Epithelial cell of proximal tubule (primary cell): ENCODE measurements at places on chromosomes 1 and 21. TPM values are rescaled to one million over a fixed set of nuclear protein-coding genes. Genes with fewer than 3 reads are reported as not detected.

The KNCN gene
- not detected in 2 replicates for total RNA-seq

The CFAP107 gene
- not detected in 2 replicates for total RNA-seq

The SNX7 gene
- 31.8 and 54.0 TPM in 2 replicates for total RNA-seq

The RGS13 gene
- total RNA-seq, result not detected in 2 replicates

The DSTYK gene
- 5.8 and 6.4 TPM in 2 replicates for total RNA-seq

The CELSR2 gene
- 8.2 and 14.2 TPM in 2 replicates for total RNA-seq

The S100A8 gene
- total RNA-seq, result not detected in 2 replicates

The KRTAP11-1 gene
- not detected in 2 replicates for total RNA-seq

The LIN28A gene
- total RNA-seq, result not detected in 2 replicates

DNA sequence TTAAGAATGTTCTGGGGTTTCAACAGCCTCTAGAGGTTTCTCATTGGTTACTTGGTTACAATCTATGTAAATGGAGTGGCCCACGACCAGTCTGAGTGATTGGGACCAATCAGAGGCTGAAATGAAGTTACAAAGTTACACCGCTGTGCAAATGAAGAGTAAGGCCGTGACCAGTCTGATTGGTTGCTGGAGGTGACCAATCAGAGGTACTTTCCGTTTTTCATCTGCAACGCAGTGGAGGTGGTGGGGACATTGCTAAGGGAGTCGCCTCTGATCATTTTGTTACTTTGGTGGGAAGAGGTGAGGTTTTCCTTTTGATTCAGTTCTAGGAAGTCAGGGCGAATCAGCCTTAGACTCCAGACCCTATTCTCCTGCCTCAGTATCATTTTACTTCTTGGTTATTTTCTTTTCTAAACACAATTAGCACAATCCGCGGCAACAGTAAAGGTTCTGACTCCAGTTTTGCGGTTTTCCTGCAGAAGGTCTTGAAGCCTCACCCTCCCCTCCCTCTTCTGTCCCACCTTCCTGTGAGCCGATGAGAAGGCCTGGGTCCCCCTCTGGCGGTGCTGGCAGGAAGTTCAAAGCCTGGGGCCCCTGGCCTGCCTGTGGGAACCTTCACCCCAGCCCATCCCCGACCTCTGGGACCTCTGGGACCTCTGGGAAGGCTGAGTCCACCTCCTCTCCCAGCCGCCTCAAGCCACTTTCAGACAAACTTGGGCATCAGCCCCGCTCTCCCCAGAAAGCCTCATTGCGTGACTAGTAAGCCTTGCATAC lies 38.7 kb upstream of the TTC34 start:
- DNase-seq, result no peak

- no peak for DNase-seq
Measured at GRCh38 chr21:37547615-37548200, 181.1 kb downstream of the DYRK1A start.

- DNase-seq, result no peak
Measured at GRCh38 chr1:235867903-235868469, 1.3 kb upstream of the LYST start.

- DNase-seq, result peak; percentile 89
Measured at GRCh38 chr1:58584082-58584895, 7.2 kb upstream of the TACSTD2 start.

DNA sequence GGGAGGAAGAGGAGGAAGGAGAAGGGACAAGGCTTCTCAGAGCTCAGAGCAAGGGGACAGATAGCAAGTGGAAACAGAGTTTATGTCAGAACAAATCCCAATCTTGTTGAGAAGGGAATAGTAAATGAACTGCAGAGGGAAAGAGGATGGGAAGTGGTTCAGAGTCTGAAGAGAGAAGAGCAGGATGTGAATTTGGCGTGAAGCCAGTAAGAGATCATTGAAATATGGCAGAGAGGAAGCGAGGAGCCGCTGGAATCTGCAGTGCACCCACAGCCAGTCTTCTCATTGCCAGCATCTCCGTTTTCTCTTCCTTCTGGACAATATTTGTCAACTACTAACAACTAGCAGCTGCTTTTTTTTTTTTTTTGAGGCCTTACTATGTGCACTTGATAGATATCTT lies 19.1 kb downstream of the OLFML3 start:
- no peak for DNase-seq

DNA sequence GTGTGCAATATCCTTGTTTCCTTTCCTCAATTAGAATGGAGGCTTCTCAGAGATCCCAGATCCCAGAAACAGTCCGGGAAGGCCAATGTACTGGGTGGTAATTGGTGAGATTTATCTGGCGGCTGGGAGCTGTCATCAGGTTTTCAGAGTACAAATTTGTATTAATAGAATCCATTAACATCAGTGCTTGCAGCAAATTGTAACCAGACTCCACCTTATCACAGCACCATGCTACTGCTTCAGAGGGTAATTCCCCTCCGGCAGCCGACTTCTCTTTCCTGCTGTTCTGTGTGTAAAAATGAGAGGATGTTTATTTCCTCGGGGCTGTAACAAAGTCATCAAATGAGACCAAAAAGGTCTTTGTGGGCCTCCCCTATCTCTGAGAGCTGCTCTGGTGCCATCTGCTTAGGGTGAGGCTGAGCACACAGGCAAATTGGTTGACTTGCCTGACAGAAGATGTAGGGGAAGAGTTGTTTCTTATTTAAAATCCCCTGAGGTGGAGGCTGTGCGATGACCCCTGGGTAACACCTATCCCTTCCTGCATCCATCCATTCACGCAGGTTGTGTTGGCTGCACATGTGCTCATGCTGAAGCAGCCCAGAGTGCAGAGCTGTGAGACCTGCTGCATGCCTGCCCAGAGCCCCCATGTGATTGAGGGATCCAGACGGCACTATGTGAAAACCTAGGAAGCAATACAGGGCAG lies 19.2 kb downstream of the NFASC start:
- no peak for DNase-seq

DNA sequence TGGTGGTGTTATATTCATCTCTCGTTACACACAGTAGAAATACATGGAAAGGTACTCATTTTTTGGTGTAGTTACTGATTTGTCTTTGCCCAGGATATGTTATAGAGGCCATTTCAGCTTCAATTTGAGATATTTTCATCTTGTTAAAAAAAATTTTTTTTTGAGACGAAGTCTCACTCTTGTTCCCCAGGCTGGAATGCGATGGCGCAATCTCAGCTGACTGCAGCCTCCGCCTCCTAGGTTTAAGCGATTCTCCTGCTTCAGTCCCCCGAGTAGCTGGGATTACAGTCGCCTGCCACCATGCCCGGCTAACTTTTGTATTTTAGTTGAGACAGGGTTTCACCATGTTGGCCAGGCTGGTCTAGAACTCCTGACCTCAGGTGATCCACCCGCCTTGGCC lies 19.0 kb downstream of the MORC3 start:
- no peak for DNase-seq

GRCh38 chr1:55301912-55302311 lies 86.7 kb upstream of the USP24 start:
- DNase-seq, result no peak

- DNase-seq, result peak; percentile 27
Measured at GRCh38 chr1:35675773-35676172, 34.4 kb upstream of the PSMB2 start.

DNA sequence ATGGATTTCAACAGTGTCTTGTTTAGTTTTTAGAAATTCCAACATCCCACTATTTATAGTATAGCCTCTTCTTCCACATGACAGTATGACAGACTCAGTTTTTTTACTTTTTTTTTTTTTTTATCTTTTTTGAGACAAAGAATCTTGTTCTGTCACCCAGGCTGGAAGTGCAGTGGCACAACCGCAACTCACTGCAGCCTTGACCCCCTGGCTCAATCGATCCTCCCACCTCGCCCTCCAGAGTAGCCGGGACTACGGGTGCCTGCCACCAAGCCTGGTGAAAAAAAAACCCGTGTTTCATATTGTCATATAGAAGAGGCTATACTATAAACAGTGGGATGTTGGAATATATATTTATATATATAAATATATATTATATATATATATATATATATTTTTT lies 1.2 kb upstream of the DR1 start:
- no peak for DNase-seq

DNA sequence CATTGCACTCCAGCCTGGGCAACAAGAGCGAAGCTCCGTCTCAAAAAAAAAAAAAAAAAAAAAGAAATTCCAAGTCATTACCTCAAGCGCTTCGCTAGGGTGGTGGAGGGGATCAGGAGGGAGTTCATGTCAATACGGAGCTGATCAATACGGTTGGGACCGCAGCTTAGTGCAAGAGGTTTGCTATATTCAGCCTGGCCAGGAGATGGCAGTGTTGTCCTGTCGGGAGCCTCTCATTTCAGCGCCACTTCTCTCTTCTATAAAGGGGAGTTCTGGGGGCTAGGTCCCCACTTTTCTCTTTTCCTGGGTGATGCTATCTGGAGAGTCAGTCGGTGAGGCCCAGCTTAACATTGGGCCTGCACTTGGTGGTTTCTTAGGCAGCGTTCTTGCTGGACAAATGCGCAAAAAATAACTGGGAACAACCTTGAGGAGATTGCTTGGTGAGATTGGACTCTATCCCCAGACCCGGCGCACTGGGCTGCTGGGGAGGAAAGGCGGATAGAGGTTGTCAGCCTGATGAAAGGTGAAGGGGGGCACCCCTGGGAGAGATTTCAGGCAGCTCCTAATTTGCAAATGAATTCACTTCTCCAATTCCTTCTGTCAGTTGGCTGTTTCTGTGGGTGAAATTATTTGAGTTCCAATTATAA lies 40.4 kb downstream of the KIAA0040 start:
- DNase-seq, result no peak

DNA sequence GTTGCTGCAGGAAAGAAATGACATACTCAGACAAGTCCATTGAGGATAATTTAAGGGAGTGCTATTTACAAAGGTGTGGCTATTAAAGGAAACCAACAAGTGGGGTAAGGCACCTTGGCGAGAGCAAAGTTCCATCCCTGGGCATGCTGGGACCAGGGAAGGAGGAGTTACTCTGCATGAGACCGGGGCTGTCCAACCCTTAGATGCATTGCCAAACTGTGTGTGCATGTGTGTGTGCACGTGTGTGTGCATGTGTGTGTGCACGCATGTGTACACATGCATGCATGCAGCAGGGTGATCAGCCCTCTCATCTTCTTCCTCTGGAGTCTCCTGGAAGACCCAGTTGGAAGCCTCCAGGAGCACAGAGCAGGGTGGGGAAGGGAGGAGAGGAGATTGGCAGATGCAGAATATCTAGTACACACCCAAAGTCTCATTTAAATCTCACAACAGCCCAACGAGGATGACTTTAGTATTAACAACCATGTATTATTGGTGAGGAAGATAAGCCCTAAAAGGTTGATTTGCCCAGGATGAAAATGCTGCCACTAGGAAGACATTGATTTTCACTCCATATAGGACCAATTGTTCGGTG lies 72.2 kb upstream of the CD34 start:
- DNase-seq, result no peak

GRCh38 chr1:202807926-202808757 lies at the start of gene KDM5B:
Gene KDM5B, minus strand, starts transcription at chr1:202808421. Its CDS starts 116 bp downstream, at chr1:202808305.
- DNase-seq, result no peak

GRCh38 chr1:111961773-111962565 lies 27.5 kb downstream of the KCND3 start:
- no peak for DNase-seq

GRCh38 chr1:239386453-239387303 lies at the start of gene CHRM3:
Gene CHRM3, plus strand, starts transcription at chr1:239386568. Its CDS starts 520,884 bp downstream, at chr1:239907452.
- DNase-seq, result no peak

DNA sequence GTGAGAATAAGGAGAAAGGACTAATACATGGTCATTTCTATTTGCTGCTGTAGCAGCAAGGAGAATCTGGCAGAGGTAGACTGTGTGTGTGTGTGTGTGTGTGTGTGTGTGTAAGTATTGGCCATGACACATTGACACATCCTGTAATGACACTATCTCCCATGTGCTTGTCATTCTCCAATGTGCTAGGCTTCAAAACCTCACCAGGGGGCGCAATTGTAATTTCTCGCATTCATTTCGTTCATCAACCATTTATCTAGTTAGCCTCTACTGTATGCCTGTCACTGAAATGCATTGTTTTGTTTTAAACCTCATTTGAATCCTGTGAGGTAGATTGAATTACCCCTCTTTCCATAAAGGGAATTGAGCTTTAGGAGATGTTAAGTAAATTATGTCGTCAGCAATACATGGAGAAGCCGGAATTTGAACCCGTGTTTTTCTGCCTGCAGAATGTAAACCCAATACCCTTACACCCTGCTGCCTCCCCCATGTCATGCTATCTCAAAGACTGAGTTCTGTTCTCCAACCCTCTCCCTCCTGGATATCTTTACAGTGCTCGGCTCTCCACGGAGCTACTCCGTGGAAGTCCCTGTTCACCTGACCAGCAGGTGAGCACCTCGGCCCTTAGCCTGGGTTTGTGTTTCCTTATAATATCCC lies 100.8 kb downstream of the UCK2 start:
- no peak for DNase-seq

DNA sequence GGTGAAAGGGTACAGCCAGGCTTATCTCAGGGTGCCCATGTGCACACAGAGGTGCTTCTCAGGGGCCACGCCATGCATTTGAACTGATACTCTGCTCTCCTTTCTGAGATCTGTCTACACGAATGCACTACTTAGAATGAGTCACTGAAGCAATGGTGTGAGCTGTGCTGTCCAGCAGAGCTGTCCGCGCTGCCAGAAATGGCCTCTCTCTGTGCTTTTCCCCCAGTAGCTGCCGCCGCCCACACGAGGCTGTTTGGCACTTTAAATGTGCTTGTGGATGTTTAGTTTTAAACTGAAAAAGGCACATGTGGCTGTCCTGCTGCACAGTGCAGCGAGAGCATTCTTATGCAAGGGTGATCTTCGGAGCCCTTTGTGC lies 87.1 kb upstream of the COL6A1 start:
- no peak for DNase-seq

- DNase-seq, result no peak
Measured at GRCh38 chr1:51936531-51936930, 54.0 kb downstream of the RAB3B start.

GRCh38 chr1:46448109-46448911 lies 41.3 kb upstream of the DMBX1 start:
- no peak for DNase-seq

DNA sequence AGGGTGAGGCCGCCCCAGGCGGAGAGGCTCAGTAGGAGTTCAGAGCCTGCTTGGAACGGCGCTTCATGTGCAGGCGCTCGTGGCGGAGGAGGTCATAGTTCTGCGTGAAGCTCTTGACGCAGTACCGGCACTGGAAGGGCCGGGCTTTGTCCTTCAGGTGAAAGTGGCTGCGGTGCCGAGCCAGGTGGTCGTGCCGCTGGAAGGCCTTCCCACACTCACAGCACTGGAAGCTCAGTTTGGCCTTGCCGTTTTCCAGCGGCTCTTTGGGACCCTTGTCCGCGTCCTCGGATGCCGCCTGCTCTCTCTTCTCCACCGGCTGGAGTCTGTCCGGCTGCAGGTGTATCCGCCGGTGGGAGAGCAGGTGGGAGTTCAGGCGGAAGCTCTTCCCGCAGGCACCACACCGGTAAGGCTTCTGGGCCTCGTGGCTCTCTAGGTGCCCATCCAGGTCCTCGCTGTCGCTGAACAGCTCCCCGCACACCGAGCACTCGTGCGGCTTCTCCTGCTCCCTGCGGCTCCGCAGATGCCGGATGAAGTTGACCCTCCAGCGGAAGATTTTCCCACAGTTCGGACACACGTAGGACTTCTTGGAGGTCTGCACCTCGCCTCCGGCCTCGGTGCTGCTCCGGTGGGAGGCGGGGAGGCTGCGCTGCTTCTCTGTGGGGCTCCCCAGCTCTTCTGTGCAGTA lies 31.0 kb downstream of the ZNF496 start:
- no peak for DNase-seq
